ENCODE measurements at places on chromosomes 13 and 19. TPM values are rescaled to one million over a fixed set of nuclear protein-coding genes. Genes with fewer than 3 reads are reported as not detected.

ZNF626 gene
- not detected for total RNA-seq

KIR2DL1 gene
- total RNA-seq, result not detected

ADAMTSL5 gene
- total RNA-seq, result 4.1 TPM

PSMC4 gene
- 302 TPM for total RNA-seq

ICAM4 gene
- 0.09 TPM for total RNA-seq

NOVA2 gene
- 0.12 TPM for total RNA-seq

SIAH3 gene
- total RNA-seq, result not detected

RELB gene
- 51.5 TPM for total RNA-seq

RNF225 gene
- 0.13 TPM for total RNA-seq

SLC1A6 gene
- total RNA-seq, result not detected

COMP gene
- not detected for total RNA-seq
